ENCODE measurements at places on chromosomes 1 and 21. TPM values are rescaled to one million over a fixed set of nuclear protein-coding genes. Genes with fewer than 3 reads are reported as not detected.

GRCh38 chr21:46357684-46358425 is 33.9 kb downstream of the PCNT start:
- DNase-seq, result no peak

DNA sequence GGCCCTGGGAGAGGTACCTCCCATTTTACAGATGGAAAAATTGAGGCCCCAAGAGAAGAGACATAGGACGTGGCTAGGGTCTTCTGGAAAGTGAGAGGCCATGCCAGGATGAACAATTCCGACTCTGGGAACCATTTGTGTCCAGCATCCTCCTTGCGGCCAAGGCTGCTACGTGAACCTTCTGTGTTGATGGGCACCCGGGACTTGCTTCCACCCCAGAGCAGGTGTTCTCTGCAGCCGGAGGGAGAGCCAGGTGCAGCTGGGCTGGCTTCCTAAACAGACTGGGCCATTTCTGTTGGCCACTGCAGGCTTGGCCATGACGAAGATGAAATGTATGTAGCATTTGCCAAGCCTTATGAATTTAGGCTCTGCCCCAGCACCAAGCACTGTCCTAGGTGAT is 118.9 kb downstream of the PRDM2 start:
- DNase-seq, result no peak

GRCh38 chr1:229572286-229572685 is 13.8 kb upstream of the ABCB10 start:
- no peak for DNase-seq

DNA sequence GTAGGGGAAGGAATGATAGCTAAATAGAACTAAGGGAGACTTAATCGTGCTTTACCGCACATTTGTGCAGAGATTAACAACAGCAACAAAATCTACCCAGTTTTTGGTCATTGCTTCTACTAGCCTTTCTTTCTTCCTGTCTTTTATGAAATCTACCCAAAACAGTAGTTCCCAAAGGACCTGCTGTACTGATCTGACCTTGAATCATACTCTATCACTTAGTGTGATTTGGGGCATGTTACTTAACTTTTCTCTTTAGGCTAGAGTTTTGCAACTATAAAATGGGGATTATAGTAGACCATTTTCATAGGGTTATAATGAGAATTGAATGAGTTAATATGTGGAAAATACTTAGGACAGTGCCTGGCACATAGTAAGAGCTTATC is 30.5 kb upstream of the MACF1 start:
- no peak for DNase-seq

DUSP12 gene
- total RNA-seq, result 116 TPM
